ENCODE measurements at places on chromosomes 1 and 21.
A peak's percentile ranks its signal among the peaks of the same experiment; 100 is the strongest.

DNA sequence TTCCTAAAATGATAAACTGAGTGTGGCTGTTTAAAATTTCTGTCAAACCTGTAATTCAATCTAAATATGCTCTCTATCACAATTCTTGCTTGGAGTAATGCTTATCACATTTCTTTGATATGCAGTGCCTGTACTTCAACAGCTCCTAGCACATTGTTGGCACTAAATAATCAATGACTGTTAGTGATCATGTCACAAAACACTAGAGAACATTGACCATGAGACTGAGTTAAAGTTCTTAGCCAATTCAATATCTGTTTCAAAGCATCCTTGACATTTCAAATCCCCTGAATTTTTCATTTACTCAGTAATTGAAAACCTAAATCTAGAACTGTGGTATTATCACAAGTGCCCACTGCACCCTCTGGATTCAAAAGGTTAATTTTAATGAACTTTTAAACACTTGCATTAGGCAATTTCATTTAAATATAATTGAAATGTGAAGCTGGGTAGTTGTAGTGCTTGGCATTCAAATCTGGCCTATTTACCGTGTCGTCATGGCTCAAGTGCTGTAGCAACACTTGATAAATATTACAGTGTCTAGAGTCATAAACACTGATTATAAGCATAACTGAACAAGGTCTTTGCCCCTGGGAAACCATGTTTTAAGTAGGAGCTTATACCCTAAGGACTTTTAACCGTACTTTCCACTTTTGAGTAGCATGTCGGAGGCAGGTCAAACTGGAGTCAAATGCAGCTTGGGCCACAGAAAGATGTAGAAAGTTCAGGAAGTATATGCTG is 143.6 kb downstream of the LRRC7 start:
- DNase-seq, result no peak

GRCh38 chr1:199920635-199921034 is 106.9 kb upstream of the NR5A2 start:
- DNase-seq, result no peak

DNA sequence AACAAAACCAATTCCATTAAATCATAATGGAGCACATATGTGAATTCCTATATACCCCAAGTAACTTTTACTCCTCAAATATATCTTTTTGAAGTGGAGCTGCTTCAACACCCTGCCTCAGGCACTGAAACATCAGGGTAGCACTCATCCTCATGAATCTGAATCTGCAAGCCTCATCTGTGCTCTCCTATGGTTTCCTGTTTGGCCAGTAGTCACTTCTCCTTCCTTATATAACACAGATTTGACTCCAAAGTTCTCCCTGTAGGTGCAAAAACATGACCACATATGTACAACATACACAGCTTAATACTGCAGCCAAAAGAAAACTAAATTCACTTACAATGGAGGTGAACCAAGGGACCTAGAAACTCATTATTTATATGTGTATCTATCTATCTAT is 7.2 kb downstream of the TRIT1 start:
- no peak for DNase-seq

DNA sequence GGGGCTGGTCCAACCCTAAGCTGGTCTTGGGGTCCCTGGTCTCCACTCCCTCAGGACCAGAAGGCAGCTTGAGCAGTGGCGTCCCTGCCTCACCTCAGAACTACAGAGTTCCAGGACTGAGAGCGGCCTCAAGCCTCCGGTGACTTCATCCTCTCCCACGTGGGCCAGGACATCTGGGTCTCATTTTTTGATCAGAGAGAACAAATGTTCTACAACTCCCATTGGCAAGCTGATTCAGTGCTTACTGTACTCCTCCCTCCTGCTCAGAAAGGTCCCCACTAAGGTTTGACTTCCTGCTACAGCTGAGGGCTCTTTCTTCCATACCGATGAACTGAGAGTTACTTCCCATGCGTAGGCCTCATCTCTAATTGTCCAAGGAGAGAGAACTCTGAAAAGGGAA is 78.5 kb downstream of the PLXNA2 start:
- DNase-seq, result no peak

DNA sequence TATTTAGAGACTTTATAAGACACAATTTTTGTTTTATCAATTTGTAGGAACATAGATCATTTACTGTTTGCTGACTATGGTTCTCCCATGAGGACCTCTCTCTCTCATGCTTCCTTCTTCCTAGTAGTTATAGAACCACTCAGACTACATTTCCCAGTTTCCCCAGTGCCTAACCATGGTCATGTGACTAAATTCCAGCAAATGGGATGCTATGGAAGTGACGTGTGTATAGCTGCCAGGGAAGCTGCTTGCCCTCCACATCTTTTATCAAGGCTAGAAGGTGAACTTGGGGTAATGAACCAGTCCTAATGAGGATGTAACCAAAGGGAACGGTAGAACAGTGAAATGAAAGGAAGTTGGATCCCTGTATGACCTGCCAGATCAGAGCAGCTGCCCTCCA is 184.0 kb downstream of the MIS18A start:
- no peak for DNase-seq

- DNase-seq, result no peak
Observed at GRCh38 chr1:164466429-164466828, 92.6 kb upstream of the PBX1 start.

DNA sequence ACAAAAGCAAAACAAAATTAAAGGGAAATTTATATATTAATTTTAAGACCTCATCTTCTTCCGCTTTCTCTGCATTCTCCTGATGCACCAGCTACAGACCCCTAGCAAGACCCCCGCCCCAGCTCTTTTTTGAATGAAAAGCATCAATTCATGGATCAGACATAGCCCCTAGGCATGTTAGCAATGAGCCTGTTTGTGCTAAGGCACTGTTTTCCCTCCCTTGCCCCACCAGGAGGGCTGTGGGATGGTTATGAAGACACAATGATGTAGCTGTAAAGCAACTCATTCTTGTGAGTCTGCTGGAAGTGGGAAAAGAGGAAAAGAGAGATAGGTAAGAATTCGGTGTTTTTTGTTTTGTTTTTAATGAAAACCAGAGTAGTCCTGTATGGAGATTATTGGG is 88.5 kb upstream of the ZBTB18 start:
- no peak for DNase-seq

DNA sequence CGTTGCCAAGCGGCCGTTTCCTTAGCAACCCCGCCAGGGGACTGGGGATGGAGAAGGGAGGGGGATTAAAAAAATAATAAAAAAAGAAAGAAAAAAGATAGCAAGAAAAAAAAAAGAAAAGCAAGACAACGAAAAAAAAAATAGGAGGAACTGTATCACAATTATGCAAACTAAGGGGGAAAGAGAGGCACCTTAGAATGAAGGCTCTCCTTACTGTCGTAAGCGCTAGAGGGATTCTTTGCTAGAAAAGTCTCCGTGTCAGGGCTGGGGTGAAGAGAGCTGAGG is 625 bp upstream of the NEGR1 start:
- DNase-seq, result peak; percentile 79

DNA sequence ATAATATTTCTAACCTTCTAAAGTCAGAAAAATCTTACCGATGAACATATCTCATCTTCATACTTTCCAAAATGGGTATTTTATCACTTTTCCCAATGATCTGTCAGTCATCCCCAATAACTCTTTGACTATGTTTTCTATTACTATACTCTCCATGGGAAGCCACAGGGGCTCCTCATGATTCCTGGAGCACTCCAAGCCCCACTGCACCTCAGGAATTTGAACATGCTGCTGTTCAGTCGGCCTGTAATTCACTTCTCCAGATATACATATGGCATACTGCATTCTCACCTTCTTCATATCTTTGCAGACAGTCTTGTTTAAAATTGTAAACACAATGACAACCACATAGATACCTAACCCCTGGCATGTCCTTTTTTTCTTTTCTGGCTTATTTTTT is 333.0 kb downstream of the BRINP3 start:
- DNase-seq, result no peak

DNA sequence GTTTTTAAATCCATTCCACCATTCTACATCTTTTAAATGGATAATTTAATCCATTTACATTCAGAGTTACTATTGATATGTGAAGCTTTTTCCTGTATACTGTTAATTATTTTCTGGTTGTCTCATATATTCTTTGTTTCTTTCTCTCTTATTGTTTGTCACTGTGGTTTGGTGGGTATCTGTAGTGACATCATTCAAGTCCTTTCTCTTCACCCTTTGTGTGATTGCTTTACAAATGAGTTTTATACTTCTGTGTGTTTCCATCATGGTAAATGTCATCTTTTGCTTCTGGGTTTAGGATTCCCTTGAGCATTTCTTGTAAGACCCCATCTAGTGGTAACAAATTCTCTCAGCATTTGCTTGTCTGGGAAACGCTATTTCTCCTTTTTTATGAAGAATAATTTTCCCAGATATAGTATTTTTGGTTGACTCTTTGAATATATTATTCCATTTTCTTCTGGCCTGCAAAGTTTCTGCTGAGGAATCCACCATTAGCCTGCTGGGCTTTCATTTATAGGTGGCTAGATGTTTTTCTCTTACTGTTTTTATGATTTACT is 10.2 kb downstream of the LY9 start:
- no peak for DNase-seq

- no peak for DNase-seq
Observed at GRCh38 chr1:209102120-209102519, 481.4 kb upstream of the CAMK1G start.

- no peak for DNase-seq
Observed at GRCh38 chr1:36115200-36115669, 9.8 kb downstream of the COL8A2 start.

GRCh38 chr1:244339073-244339692 is 112.5 kb downstream of the ADSS2 start:
- no peak for DNase-seq

DNA sequence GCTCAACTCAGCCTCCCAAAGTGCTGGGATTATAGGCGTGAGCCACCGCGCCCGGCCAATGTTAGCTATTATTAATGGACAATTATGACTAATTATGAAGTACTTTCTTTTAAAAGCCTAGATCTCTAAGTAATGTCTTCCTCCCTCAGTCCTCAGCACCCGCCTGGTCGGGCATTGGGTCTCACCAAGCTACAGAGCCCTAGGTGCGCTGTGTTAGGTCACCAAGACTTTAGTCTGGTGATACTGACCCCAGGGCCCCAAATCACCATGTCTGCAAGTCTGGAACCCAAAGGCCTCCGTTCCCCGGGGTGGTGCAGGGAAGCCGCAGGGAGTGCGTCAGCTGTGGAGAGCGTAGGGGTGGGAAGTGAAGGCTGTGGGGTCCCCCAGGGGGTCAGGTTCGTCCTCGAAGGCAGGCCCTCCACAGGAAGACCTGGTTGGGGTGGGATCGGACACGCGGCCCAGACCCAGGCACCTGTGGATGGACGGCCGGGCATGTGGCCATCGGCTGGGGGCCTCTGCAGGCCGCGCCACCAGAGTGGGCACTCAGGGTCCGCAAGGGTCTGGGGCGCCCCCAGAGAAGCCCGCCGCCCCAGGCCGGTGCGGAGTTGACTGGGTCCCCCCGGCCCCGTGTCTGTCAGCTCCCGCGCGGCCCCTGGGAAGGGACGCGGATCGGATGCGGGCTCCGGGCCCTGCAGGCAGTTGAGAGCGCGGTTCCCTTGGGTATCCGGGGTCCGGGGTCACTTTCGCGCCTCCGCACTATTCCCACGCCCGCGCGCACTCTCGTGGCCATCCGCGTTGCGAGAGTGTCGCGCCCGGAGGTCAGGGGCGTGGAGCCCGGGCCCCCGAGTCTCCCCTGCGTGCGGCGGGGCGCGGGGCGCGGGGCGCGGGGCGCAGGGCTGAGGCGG is 710 bp upstream of the PDXK start:
- no peak for DNase-seq

DNA sequence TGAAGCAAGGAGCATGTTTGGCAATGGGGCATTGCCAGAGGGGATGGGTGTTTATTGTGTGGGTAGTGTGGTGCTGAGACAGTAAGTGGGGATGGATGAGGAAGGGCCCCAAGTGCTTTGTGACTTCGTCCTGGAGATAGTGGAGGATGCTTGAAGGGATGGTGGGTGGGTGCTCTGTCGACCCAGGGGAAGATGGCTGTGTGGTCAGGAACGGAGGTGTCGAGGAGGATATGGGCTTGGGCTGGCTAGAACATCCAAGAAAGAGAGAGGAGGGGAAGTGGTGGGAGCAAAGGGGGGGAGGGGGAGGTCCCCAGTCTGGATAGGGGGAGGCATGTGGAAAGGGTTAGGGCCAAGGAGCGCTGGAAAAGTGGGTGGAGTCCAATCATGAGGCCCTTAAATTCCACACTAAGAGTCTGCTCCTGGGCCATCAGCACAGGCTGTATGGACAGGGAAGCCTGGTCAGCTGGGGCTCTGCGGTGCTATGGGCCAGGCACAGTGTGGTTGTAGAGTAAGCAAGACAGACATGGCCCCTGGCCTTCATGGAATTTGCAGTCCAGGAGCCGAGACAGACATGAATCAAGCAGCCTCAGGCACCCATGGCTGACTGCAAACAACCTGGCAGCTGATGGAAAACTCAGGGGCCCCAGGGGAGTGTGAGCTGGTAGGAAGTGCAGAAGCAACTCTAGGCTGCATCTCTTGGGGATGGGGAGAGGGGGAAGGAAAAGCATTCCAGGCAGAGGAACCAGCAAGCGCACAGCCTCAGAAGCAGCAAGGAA is 36.3 kb downstream of the EDN2 start:
- no peak for DNase-seq

- DNase-seq, result no peak
Observed at GRCh38 chr1:117636637-117637425, 31.0 kb downstream of the TENT5C start.

DNA sequence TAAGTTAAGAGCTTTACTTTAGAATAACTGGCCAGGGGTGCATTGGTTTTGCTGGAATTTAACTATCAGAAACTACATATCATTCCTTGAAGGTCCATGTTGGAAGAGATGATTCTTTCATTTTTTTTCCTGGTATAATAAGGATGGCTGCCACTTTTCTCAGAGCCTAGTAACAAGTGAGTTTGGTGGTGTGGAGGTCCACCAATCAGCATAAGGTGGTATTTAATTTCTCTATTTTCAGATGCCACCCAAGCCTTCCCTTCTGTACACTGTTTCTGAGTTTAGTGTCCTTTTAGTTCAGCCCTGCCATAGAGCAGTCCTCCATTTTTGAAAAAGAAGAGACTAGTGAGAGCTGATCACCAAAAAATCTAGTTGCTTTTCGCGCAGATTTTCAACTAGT is 386.3 kb downstream of the USP25 start:
- DNase-seq, result no peak

- DNase-seq, result no peak
Observed at GRCh38 chr1:208153386-208153785, 90.8 kb downstream of the PLXNA2 start.

GRCh38 chr21:25895565-25896205 is 160.9 kb downstream of the GABPA start:
- peak; percentile 24 for DNase-seq

DNA sequence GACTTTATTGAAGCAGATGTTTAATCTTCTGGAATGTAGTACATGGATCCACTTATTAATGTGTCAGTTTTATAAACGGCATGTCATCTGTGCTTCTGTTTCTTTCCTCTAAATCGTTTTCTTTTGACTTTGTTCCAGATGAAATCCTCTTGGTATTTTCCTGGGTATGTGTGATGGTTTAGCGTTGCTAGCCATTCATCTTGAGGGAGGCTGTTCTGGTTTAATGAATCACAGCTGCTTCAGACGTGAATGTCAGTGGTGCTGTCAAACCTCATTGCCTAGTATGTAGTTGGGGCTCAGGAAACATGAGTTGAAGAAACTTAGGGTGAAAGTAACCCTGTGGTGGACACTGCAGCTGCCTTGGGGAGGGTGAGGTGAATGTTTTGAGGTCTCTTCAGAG is 33.2 kb downstream of the KCNK1 start:
- no peak for DNase-seq

Measured in NCI-H1105 (cell line).